WERI-Rb-1 (cell line): ENCODE measurements at places on chromosomes 12 and 14.

DNA sequence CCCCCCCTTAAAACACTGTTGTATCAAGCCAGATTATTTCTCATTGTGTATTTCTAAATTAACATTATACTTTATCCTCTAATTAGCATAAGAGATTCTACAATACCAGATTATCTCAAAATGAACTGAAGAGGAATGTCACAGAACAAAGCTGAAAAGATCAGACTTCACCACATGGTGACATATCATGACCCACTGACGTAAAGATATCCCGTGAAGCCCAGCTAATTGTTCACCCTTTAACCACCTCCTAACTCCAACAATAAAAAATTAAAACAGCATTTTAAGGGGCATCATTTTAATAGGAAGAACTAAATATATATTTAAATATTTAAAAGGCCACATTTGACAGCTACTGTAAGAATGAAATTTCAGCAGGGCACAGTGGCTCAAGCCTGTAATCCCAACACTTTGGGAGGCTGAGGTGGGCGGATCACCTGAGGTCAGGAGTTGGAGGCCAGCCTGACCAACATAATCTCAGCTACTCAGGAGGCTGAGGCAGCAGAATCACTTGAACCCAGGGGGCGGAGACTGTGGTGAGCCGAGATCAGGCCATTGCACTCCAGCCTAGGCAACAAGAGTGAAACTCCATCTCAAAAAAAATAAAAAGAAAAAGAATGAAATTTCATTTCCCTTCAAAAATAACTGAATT is 29.0 kb downstream of the CDK17 start:
- DNase-seq, result peak; percentile 44

DNA sequence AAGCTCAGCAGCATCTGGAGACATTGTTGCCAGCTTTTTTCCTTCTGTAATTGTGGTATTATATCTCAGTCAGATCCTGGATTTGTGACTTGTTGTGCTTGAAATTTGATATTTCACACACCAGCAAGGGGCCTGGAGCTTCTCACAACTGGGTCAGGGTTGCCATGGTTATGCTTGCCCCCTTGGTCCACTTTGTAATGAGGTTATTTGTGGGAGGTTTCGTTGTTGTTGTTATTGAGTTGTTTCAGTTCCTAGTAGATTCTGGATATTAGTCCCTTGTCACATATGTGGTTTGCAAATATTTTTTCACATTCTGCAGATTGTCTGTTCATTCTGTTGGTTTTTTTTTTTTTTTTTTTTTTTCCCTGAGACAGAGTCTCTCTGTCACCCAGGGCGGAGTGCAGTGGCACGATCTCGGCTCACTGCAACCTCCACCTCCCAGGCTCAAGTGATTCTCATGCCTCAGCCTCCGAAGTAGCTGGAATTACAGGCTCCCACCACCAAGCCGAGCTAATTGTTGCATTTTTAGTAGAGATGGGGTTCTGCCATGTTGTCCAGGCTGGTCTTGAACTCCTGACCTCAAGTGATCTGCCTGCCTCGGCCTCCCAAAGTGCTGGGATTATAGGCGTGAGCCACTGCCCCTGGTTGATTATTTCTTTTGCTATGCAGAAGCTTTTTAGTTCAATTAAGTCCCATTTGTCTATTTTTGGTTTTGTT is 80.6 kb upstream of the ETV6 start:
- no peak for DNase-seq

GRCh38 chr12:77384941-77385340 is 319.6 kb upstream of the E2F7 start:
- no peak for DNase-seq

GRCh38 chr12:89906824-89907223 is 198.2 kb upstream of the ATP2B1 start:
- no peak for DNase-seq

DNA sequence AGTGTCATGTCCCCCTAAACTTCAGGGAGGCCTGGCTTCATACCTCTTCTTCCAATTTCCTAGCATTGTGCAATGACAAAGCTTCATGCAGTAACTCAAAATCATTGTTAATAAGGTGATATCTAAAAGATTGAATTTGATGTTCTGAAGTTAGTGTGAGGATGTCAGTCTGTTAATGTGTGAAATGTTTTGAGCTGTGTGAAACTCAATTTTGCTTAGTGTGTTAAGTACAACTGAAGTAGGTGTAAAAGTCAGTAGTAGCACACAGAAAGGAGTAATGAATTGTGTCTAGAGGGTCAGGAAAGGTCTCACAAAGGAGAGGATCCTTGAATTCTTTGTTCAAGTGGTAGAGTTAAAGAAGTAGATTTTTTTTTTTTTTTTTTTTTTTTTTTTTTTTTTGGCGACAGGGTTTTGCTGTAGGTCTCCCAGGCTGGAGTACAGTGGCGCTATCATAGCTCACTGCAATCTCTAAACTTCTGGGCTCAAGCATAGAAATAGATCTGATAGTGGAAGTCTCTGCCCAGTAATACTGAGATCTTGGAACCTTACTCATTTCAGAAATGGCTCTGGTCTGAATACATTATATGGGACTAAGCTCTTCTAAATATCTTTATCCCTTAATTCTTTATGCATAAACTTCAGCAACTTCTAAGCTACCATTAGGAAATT is 63.9 kb downstream of the FUT8 start:
- no peak for DNase-seq

GRCh38 chr12:32400114-32400672 is 835 bp downstream of the FGD4 start:
- peak; percentile 21 for DNase-seq

DNA sequence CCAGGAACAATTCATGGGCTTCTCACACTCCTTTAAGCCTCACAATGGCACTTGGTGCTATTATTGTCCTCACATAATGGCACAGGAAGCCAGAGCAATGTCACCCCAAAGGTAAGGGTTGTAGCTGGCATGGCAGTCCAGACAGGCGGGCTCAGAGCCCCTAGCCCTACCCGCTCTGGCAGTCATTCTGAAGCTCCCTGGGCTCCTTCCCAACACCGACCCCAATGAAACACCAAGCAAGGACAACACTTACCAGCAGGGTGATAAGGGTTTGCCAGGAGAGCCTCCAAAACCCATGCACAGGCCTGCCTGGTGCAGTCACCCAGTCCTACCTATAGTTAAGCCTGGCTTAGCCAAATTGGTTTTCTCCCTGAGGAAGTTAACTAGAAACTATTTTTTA is 30.8 kb downstream of the MAX start:
- DNase-seq, result no peak
